ENCODE measurements at places on chromosomes 3 and 15.
A peak's percentile ranks its signal among the peaks of the same experiment; 100 is the strongest.

DNA sequence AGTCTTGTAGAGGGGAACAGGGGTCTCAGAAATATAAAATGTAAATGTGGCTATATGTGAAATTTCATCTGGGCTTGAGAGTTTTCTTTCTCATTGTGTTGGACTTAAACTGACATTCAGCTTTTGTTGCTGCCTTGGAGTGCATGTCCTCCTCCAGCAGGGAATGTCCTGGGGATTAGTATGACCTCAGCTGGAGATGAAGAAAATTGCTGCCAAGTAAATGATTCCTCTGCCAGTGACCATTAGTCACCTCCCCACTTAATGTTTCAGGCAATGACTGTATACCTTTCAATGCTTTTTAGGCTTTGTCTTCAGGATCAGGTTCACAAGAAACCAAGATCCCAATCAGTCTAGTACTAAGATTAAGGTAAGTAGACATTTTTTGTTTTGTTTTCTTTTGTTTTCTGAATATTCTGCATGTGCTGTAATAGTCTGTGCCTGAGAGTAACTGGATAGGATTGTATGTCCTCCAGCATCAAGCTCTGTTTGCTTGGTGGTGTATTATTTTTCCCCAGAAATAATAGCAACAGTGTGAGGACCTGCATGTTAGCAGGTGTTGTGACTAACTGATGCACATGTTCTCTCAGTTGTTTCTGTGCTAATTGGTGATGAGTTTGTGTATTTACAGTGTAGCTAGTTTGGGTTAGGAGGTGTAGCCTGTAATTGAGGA is 18.1 kb upstream of the SLC22A13 start:
- DNase-seq, result no peak

DNA sequence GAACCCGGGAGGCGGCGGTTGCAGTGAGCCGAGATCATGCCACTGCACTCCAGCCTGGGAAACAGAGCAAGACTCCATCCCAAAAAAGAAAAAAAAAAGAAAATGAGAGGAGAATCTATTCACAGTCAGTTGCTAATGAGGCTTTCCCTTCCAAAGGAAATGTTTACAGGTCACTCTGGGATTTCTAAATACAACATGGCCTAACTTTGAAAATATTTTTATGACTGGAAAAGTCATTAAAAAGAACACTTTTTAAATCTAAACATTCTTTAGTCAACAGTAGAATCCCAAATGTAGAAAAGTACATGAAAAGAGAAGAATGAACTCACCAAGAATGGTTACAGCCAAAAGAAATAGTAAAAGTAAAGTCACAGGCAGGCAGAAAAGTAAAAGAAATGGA is 78.6 kb downstream of the PLD1 start:
- DNase-seq, result no peak

- DNase-seq, result no peak
Observed at GRCh38 chr15:39028069-39028468, 463.5 kb upstream of the RASGRP1 start.

GRCh38 chr3:106130384-106131198 is 261.8 kb upstream of the CBLB start:
- DNase-seq, result no peak

- DNase-seq, result peak; percentile 56
Observed at GRCh38 chr3:101512646-101513418, at the start of gene SENP7. TSS of gene SENP7 (minus strand) at chr3:101513212. CDS start at chr3:101513130, 82 bp downstream.

GRCh38 chr3:134901461-134901860 is 106.4 kb downstream of the EPHB1 start:
- DNase-seq, result no peak
